Left ventricle myocardium superior (tissue), 1 donor: ENCODE measurements at places on chromosomes 2 and 18.

DNA sequence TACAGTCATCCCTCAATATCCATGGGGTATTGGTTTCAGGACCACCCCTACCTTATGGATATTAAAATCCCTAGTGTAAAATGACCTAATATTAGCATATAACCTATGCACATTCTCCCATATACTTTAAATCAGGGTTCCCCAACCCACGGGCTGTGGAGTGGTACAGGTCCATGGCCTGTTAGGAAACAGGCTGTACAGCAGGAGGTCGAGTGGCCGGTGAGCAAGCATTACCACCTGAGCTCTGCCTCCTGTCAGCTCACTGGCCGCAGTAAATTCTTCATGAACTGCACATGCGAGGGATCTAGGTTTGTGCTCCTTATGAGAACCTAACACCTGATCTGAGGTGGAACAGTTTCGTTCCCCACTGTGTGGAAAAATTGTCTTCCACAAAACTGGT lies 73.8 kb downstream of the RIF1 start:
- DNase-seq = no peak

DNA sequence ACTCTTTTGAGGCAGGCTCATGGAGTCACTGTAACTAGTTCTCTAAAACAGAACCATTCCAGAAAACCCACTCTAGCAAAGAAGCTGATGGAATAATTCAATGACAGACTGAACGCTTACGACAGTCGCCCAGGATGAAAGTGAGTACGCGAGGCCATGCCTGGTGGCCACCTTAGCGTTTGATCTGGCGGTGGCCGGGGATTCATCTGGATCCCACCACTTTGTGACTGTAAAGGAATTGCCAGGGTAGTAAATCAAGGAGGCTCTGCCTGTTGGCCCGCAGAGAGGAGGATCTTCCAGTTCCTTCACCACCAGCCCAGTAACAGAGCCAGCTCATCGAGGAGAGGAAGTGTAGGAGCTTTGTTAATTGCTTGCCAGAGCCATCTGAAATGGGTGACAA lies 34.6 kb downstream of the GREB1 start:
- DNase-seq = no peak

- no peak for DNase-seq
Measured at GRCh38 chr18:44788334-44788733, 107.6 kb downstream of the SETBP1 start.

DNA sequence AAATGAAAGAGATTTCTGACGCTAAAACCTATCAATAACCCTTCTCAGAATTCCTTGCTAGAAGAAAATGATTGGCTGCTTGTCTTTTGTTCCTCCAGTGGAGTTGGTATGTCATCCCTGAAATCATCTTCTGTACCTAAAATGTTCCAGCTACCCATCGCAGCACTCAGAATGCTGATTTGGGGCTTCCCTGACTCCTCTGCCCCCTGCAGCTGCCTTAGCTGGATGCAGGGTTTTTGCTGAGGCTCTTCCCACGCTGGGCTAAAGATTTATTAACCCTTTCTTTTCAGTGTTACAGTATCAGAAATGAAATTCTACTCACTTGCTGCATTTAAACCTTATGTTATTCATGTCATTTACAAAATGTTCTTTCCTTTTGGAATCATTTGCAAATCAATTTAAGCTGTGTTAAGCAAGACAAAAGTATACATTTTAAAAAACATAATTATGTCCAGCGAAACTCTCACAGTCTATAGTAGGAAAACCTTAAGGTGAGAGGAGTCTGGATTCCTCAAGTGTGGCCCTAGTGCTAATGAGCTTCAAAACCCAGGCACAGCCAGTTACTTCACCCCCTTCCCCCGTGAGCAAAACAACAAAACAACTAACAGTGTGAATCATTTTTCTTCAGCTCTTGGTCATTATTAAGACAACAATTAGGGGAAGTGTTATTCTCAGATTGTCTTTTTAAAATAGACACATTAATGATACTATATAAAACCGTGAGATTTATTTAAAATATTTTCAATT lies 32.8 kb downstream of the PKP4 start:
- DNase-seq = no peak

- no peak for DNase-seq
Measured at GRCh38 chr18:36411745-36412168, 114.2 kb downstream of the FHOD3 start.
